Fibroblast of upper back skin (primary cell): ENCODE measurements at places on chromosomes 5 and 9.

GRCh38 chr9:126806336-126806735 lies 1.5 kb downstream of the ZBTB43 start:
- peak; percentile 22 for DNase-seq

GRCh38 chr5:93101661-93102060 lies 479.4 kb downstream of the NR2F1-AS1 start:
- peak; percentile 29 for DNase-seq

- DNase-seq = no peak
These were observed 60.3 kb upstream of the EPB41L4B start for GRCh38 chr9:109381011-109381729.

DNA sequence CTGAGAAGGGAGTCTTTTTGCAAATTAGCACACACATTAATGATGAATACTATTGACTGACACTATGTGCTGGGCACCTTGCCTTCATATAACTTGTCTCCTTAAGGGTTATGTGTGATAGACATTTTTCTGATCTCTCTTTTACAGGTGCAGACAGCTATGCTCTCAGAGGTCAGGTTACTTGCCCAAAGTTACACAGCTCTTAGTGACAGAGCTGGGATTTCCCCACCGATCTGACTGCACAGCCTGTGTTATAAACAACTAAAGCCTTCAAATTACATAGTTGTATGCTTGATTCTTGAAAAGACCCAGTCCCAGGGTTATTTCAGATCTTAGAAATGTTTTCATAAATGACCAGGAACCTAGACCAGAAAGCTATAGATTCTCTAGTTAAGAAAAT lies 462.7 kb downstream of the EBF1 start:
- no peak for DNase-seq

DNA sequence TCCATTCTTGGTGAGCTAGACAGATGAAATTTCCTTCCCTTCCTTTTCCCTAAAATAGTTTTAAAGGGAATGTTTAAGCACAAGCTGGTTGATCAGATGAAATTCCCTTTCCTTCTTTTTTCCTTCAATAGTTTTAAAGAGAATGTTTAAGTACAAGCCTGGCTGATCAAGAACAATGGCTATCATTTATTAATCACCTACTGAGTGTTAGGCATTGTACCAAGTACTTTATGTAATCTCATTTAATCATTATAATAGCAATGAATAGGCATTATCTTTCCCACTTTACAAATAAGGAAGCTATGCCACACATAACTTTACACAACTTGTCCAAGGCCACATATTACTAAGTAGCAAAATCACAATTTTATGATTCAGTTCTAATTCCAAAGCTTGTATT lies 152.0 kb upstream of the ACOT12 start:
- DNase-seq = no peak

DNA sequence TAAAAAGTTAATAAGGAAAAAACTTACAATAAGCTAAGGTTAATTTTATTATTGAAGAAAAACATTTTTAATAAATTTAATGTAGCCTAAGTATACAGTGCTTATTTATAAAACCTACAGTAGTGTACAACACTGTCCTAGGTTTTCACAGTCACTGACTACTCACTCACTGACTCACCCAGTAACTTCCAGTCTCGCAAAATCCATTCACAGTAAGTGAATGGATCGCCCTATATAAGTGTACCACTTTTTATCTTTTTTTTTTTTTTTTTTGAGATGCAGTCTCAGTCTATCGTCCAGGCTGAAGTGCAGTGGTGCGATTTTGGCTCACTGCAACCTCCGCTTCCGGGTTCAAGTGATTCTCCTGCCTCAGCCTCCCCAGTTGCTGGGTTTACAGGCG lies 47.7 kb downstream of the FNIP1 start:
- DNase-seq = peak; percentile 28

- no peak for DNase-seq
These were observed 1.1 kb upstream of the SH3TC2 start for GRCh38 chr5:149063896-149064478.

DNA sequence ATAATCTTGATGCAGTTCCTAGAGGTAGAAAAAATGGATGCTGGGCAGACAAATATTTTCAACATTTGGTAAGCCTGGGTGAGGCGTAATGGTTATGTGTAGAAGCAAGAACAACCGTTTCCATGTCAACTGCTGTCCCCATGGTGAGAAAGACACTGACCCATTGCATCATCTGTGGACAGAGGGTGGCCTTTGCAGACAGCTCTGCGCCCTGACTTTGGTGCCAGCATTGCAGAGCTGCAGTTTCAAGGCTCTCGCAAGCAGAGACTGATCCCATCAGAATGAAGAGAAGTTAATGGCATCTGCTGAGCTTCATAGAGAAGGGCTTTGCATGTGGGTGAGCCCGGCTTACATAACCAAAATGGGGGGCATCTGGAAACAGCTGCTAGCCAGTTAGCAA lies 179.0 kb upstream of the ADRA1B start:
- no peak for DNase-seq

GRCh38 chr5:102800427-102800826 lies 45.3 kb downstream of the PAM start:
- DNase-seq = no peak

GRCh38 chr5:9034649-9035048 lies 511.2 kb downstream of the SEMA5A start:
- DNase-seq = peak; percentile 64

DNA sequence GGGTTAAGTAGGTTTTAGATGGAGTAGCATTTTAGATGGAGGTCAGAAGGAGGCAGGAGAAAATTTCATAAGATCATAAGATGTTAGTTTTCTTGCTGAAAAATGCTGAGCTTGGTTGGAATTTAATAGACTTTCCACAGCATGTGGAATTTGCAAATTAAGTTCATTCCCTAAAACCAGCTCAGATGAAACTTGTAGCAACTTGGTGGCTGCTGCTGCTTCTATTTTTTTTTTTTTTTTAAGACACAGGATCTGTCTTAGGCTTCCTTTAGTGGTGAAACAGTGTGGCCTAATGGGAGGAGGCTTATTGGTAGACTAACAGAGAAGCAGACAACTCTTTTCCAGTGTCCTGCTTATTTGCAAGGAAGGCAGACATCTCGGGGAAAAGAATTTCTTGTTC lies 154.5 kb downstream of the AOPEP start:
- DNase-seq = peak; percentile 71

GRCh38 chr5:179410291-179411160 lies 65.3 kb upstream of the ADAMTS2 start:
- no peak for DNase-seq

- DNase-seq = no peak
These were observed 10.7 kb downstream of the HNRNPH1 start for GRCh38 chr5:179612577-179613459.

- DNase-seq = peak; percentile 4
These were observed 165.9 kb downstream of the SH3GL2 start for GRCh38 chr9:17744786-17745185.

GRCh38 chr5:109652096-109652495 lies 37.6 kb upstream of the MAN2A1 start:
- peak; percentile 16 for DNase-seq

DNA sequence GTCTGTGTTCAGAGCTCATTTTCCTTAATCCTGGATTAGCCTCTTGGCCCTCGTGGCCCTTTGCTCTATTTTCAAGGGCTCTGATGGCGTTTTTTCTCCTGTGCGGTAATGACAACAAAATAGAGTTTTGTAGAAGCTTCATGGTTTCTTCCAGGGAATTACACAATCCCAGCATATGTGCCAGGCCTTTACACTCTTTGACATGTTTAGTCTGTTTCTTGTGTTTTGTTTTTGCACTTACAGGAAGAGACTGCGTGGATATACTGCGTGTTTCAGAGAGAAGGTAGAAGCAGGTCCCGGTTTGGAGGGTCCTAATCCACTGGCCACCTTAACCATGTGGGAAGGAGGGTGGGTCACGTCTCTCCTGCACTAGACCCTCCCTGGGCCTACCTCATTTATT lies 400.2 kb upstream of the IRX4 start:
- no peak for DNase-seq

GRCh38 chr9:134146774-134147493 lies 11.1 kb downstream of the WDR5 start:
- no peak for DNase-seq

GRCh38 chr5:130488252-130488651 lies 584.0 kb downstream of the CHSY3 start:
- no peak for DNase-seq

DNA sequence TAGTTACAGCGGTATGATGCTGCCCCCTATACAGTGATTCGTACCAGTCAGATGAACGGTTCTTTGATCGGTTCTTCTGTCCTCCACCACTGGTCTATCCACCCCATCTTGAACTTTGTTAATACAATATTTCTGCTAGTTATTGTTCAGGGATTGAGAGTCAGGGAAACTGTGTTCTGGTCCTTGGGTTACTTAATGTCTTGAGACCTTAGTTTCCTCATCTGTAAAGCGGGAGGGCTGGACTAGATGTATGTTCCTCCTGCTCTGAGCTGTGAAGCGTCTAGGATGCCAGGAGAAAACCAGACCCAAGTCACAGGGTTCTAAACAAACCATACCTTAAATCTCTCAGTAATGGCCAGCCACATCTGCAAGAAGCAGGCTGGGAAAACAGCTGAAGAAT lies 1.4 kb upstream of the PIP5K1B start:
- DNase-seq = no peak

DNA sequence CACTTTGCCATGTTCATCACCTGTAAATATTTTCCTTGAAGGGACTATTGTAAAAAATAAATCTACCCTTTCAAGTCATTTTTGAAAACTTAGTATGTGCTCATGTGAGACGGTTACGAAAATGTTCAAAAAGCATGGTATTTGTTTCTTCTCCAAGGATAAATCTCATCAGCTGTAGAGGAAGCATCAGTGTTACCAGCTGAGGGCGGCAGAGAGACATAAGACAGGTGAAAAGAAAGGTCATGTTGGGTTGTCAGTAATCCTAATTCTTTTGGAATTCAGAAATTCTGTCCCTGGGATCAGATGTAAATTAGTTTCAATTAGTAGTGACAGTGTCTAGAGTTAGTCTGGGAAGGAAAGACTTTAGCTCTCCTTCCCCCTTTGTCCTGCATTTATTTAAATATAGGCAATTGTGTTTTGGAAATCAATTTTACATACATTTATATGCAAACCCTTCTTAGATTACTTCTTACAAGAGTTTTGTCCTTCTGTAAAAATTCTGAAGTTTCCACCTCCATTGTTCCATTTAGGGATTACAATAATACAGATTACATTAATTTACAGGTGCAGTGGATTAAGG lies 791.9 kb upstream of the CDH6 start:
- DNase-seq = peak; percentile 9

DNA sequence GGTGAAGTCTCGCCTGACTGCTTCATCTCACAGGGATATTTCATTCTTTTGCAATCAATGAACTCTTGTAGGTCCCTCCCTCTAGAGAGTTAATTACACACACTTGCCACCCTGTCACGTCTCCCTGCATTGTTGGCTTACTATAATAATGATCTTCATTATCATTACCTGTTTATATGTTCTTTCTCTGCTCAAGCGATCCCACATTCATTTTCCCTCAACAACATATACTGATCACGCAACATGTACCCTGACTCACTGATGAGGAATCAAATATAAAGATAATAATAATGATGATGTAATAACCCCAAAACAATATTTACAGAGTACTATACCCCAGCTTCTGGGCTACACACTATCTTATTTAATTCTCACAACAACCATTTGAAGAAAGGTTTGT lies 88.5 kb downstream of the FEM1C start:
- DNase-seq = no peak

- peak; percentile 48 for DNase-seq
These were observed 147.2 kb upstream of the MOCS2 start for GRCh38 chr5:53256746-53257145.

- DNase-seq = no peak
These were observed 14.2 kb downstream of the SLIT3 start for GRCh38 chr5:169286572-169287300.

GRCh38 chr5:166977911-166978422 lies 1313.5 kb upstream of the WWC1 start:
- DNase-seq = no peak

GRCh38 chr5:141973871-141974595 lies 5.1 kb downstream of the RNF14 start:
- DNase-seq = peak; percentile 39

DNA sequence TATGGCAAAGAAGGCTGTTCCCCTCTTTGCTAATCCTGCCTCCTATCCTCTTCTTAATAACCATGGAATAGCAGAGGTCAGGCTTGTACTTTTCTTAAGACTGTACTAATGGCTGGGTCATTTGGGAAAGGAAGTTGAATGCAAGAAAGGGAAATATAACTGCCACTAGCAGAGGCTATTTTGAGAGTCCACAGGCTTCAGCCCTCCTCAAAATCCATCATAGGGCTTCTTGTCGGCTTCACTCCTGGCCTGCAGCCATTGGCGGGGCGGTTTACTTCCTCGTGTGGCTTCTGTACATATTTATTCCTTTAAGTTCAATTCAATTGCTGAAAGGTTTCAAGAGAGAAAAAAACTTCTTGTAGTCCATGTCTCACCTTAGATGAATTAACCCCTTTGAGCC lies 2.8 kb upstream of the PARP8 start:
- DNase-seq = no peak

GRCh38 chr5:108193021-108193795 lies 188.7 kb downstream of the FBXL17 start:
- peak; percentile 81 for DNase-seq

DNA sequence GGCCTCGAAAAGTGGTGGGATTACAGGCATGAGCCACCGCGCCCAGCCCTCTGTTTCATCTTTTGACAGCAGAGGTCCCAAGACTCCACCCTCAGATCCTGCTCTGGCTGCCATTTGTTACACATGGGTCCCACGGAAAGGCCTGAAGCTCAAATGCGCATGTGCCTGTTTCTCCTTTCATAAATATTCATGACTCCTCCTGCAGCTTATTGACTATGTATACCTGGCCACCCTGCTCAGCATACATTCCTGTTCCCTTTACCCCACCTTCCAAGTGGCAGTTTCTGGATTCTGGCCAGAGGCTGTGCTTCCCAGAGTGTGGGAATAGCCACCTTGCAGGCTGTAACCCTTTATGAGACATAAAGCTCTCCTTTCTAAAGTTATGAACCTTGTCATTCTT lies 46.5 kb downstream of the AUH start:
- DNase-seq = no peak

- no peak for DNase-seq
These were observed 100.8 kb downstream of the WDR41 start for GRCh38 chr5:77391240-77391765.

GRCh38 chr9:106797299-106797698 lies 65.7 kb upstream of the ZNF462 start:
- peak; percentile 25 for DNase-seq

- DNase-seq = no peak
These were observed 215.9 kb upstream of the DMRT1 start for GRCh38 chr9:625613-626012.

- DNase-seq = no peak
These were observed 510.2 kb downstream of the PRELID2 start for GRCh38 chr5:145324767-145325479.
